ENCODE measurements at places on chromosomes 13 and 19.
A peak's percentile ranks its signal among the peaks of the same experiment; 100 is the strongest.

DNA sequence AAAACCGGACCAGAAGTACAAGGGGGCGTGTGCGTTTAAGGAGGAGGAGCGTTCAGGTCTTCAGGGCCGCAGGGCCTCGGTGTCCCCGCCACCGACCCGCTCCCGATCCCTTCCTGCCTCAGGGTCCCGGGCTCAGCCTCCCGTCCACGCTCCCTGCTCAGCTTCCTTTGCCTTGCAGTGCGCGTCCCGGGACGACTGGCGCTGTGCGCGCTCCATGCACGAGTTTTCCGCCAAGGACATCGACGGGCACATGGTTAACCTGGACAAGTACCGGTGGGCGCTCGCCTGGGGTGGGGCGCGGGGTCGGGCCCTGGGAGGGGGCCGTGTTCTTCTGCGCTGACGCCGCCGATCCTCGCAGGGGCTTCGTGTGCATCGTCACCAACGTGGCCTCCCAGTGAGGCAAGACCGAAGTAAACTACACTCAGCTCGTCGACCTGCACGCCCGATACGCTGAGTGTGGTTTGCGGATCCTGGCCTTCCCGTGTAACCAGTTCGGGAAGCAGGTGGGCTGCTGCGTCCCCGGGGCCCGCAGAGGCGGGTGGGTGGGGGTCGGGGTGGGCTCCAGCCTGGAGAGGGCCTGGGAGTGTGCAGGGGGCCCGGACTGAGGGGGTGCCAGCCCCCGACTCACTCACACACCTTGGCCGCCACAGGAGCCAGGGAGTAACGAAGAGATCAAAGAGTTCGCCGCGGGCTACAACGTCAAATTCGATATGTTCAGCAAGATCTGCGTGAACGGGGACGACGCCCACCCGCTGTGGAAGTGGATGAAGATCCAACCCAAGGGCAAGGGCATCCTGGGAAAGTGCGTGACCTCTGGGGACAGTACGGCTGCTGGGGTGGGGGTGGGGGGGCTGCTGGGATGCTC is 1.4 kb downstream of the GPX4 start:
- peak; percentile 58 for DNase-seq

DNA sequence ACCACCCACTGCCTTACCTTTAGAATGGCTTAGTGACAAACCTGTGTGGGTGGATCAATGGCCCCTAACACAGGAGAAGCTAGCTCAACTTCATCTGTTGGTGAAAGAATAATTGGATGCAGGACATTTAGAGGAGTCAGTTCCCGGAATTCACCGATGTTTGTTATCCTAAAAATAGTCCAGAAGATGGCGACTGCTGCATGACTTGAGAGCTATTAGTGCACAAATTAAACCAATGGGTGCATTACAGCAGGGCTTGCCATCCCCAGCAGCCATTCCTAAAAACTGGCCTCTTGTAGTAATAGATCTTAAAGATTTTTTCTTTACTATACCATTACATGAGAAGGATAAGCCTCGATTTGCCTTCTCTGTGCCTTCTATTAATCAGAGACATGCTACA is 46.8 kb upstream of the ZNF726 start:
- DNase-seq = peak; percentile 2

DNA sequence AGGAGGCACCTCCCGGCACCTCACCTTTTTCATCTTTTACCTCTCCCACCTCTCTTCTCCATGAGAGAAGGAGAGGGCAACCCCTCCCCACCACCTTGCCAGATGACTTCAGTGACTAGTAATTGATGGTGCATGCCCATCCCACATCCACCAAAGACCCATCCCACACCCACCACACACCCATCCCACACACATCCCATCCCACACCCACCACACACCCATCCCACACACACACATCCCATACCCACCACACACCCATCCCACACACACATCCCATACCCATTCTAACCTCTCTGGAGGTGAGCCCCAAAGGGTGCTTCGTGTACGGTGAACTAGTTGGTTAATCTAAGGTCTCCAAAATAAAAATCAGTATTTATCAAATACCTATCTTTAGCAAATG is 44.7 kb downstream of the STK24 start:
- DNase-seq = no peak

DNA sequence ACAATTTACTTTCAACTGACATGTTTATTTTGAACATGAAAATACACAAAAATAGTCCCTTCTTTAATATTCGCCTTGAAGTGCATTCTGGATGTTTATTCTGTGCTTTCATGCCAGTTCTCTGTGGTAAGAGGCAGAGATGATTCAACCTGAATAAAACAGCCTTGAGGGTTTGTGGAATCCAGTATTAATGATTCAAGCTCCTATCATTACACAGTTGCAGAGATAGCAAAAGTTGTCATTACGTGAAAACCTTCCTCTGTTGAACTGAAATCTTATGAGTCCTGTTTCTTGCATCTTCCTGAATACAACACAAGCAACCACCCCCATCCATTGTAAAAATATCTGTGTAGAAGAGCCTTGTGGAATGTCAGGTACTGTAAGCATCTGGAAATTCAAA is 142.3 kb upstream of the HTR2A start:
- DNase-seq = peak; percentile 74

DNA sequence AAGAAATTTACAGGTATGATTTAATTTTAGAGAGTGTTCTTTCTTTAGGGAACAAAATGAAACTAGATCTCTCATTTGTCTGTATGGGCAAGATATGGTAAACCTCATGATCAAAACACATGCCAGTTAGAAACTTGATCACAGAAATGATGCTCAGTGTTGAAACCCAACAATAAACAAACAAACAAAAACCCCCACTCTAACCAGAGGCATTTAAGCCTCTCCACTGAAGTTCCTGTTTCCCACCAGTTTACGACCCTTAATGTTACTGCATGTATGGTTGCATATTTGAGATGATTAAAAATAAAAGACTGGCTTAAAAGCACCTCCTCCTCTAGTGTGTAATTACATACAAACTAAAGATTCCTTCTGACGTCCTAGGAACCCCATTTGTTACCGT is 293.3 kb upstream of the MAB21L1 start:
- DNase-seq = peak; percentile 26

DNA sequence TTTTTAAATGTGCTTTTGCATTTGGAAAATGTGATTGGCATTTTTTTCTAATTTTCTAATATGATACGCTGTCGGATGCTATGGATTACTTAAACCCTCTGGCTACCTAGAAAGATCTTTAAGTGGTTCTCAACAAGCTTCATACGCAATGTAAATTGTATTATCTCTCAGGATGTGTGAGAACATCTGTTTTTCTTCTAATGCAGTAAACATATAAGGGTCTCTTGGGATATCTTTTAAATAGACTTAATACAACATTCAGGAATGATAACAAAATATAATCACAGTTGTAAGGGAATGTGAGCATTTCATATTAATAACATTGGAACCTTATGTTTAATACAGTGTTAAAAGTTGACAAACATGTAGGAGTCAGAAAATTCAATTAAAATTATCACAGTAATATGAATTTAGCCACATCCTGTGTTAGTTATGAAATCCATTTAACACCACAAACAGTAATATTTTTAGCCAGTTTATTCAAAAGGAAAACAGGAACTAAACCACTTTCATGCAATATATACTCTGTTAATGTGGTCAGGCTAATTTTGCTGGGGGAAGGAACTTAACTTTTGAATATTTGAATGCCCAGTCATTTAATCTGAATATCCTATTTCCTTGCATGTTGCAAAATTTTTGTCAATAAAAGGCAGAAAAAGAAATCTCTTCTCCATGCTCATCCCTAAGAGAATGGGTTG is 15.0 kb upstream of the ALOX5AP start:
- DNase-seq = no peak

- no peak for DNase-seq
Observed at GRCh38 chr19:34904664-34905527, 21.8 kb upstream of the ZNF30 start.

GRCh38 chr13:60213236-60213744 is 49.6 kb upstream of the DIAPH3 start:
- DNase-seq = no peak

GRCh38 chr13:108974686-108975085 is 345.3 kb downstream of the MYO16 start:
- DNase-seq = peak; percentile 29

- no peak for DNase-seq
Observed at GRCh38 chr13:96781141-96781540, 213.1 kb downstream of the OXGR1 start.

DNA sequence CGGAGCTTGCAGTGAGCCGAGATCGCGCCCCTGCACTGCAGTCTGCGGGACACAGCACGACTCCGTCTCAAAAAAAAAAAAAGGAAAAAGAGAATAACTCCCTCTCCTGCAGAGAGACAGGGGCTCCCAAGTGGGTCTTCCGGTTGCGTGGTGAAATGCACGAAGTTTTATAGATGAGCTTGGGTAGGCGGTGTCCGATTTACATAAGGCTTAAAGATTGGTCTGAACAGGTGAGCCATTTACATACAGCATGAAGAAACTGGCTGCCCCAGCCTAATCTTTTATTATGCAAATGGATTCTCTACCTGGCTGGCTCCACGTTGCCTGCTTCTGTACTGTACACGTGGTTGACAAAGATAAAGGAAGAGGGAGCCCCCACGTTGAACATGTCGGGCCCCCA is 19.5 kb downstream of the ADGRE2 start:
- peak; percentile 5 for DNase-seq

GRCh38 chr19:19537075-19538048 is 703 bp upstream of the CILP2 start:
- DNase-seq = no peak

Measured in choroid plexus epithelial cell (primary cell).